ENCODE measurements at places on chromosomes 11 and 22.

GRCh38 chr22:28925916-28926315, 42.5 kb downstream of the ZNRF3 start:
- DNase-seq: no peak

DNA sequence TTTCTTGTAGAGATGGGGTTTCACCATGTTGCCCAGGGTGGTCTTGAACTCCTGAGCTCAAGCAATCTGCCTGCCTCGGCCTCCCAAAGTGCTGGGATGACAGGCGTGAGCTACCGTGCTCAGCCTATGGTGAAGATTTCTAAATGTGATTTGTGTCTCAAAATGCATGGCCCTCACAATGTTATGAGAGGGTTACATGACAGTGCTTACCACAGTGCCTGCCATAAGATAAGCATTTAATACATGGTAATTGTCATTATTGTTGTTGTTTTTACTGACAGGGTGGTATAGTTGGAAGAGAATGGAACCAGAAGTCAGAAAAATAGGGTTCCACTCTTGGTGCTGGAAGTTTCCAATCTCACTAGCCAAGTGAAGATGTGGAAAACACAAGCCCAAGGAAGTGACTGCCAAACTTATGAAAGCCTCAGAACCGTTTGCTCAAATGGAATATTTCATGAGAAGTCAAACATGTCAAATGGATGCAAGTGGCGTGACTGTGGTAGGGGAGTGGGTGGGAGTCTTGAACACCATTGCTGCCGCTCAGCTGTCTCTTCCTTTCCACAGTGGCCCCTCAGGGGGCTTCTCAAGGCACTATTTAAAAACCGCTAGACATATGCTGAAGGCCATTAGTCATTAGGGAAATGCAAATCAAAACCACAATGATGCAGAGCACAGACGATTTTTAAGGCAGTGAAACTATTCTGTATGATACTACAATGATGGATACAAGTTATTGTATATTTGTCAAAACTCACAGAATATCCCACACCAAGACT, 29.1 kb upstream of the LMO2 start:
- DNase-seq: peak; percentile 62

GRCh38 chr11:59729834-59730233, 16.2 kb upstream of the OR10V1 start:
- DNase-seq: no peak

GRCh38 chr11:118627566-118627965, 20.2 kb downstream of the PHLDB1 start:
- no peak for DNase-seq

- DNase-seq: no peak
These were observed 38.3 kb downstream of the PC start for GRCh38 chr11:66919923-66920322.

DNA sequence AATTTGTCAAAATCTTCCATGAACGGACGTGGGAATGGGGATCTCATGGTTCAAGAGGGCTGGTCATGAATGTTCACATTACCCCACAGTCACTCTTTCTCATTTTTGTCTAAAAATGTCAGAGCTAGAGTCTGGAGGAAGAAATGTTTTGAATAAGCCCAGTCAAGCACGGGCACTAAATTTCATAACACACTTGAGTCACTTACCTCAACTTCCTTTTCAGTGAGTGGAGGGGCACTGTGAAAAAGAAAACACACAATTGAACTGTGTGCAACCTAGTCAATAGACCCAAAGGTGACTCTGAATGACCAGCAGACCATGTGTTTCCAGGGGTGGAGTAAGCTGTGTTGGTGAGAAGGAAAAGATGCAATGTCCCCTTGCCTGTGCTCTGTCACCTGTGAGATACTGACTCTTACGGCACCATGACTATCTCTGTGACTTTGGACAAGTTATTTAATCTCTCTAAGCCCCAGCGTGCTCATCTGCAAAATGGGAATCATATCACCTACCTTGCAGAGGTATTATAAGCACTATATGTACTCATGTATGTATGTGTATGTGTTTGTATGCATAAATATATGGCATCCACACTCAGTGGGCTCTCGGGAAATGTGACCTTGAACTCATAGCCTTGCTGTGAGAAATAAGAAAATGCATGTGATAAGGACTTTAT, 38.2 kb upstream of the LYVE1 start:
- DNase-seq: peak; percentile 72

DNA sequence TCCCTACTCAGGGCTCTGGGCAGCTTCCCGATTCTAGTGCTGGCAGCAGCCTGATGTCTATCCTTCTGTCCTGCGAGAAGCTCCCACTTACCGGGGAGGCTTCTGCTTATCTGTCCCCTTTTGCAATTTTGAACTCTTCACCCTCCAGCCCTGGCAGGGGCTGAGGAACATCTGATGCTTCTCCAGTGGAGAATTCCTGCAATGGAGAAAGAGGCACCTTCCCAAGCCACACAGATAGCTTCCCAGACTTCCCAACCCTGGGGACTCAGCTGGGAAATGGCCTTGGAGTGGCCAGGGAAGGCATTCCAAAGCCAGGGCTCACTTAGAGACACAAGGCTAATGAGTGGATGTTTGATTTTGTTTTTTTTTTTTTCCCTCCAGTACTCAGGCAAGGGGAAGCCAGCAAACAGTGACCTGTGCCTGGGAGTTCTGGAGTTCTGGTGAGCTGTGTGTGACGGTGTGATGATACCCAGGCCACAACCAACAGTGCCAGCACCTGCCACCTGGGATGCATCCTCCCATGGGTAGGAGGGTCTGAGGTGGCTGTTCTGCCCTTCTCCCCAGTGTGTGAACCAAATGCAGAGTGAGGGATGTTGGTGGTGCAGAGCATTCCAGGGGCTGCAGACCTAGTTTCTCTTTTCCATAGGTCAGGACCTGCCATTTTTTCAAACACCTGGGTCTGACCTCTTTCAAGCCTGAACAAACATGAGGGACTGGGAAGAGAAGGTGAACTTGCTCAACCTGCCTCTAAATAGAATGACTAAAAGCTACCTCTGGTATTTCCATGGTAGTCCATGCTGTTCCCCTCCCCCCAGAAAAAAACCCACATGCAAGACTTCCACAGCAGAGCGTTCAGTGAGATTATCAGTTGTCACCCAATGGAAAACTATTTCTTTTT, 95.1 kb downstream of the CCDC81 start:
- DNase-seq: no peak

DNA sequence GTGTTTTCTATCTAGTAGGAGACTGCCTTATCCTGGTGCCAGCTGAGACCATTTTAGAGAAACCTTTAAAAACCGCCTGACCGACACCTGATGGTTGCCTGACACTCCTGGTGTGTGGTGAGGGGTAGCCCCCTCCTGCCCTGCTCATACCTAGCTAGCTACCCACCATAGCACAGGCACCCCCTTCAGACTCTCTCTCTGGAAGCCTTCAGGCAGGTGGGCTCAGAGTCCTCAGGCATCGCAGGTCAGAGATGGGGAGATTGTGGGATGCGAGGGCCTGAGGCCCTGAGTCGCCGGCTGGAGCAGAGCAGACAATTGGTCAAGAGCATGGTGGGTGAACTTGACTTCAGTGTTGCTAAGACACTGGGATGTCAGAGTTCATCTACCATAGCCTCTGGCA, 424.6 kb downstream of the BRD1 start:
- DNase-seq: no peak

- no peak for DNase-seq
These were observed 10.5 kb upstream of the C11orf24 start for GRCh38 chr11:68282141-68282860.

Data from ELR (cell line).